NCI-H526 (cell line): ENCODE measurements at places on chromosomes 2 and 18.

DNA sequence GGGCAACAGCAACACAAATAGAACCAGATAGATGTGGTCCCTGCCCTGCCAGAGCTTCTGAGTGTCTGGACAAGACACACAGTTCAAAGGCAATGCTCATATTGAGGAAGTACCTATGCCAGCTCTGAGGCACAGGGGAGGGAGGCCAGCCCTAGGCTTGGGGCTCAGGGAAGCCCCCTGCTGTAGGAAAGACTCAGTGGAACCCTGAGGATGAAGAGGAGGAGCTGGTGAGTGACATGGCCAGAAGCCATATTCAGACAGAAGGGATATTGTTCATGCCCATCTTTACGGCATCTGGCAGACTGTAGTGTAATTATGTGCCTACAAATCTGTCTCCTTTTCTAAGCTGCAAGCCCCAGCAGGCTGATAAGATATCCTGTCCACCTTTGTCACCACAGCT, 8.8 kb downstream of the SIGLEC15 start:
- DNase-seq: no peak

DNA sequence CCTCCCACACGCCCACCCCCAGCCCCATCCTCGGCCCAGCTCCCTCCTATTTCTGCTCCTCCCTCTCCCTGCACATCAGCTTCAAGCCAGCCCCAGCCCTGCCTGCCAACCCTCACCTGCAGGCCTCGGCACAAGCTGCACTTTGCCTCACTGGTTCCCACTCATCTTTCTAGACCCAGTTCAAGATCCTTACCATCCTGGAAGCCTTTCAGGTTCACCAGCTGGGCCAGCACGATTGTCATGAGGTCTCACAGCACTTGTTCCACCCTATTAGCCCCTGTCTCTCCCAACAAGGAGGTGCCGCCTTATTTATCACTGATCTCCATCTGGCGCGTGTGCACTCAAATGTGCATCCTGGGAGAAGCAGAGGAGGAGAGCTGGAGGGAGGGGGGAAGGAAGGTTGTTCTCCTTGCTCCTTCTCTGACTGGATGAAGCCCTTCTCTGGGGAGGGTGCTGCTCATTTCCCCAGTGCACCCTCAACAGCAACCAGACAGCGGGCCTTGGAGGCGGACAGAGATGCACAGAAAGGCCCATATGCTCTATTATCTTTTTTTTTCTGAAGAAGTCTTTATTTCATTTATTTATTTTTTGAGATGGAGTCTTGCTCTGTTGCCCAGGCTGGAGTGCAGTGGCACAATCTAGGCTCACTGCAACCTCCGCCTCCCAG, 15.5 kb upstream of the BIN1 start:
- DNase-seq: no peak

GRCh38 chr18:31678425-31678824, 6.0 kb downstream of the B4GALT6 start:
- no peak for DNase-seq

GRCh38 chr2:218047536-218048225, 21.4 kb upstream of the RUFY4 start:
- DNase-seq: no peak

DNA sequence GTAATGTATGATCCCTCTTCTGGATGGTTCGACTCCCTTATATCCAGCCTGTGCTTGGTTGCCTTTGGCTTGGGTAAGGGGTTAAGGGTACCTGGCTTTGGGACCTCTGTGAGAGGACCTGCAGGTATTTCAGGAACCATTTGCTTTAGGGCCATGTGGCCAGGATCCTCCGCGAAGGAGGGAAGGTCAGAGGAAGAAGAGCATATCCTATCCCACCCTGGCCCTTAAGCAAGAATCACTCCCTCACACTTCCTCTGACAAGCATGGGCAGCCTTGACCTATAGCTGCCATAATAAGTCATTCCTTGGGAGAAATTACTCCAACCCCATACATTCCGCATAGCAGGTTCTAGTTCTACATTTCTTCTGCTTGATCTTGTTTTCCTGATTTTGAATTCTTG, 59.1 kb upstream of the TXNDC2 start:
- no peak for DNase-seq

- DNase-seq: no peak
Observed at GRCh38 chr2:78540255-78540654, 485.2 kb upstream of the REG3G start.

DNA sequence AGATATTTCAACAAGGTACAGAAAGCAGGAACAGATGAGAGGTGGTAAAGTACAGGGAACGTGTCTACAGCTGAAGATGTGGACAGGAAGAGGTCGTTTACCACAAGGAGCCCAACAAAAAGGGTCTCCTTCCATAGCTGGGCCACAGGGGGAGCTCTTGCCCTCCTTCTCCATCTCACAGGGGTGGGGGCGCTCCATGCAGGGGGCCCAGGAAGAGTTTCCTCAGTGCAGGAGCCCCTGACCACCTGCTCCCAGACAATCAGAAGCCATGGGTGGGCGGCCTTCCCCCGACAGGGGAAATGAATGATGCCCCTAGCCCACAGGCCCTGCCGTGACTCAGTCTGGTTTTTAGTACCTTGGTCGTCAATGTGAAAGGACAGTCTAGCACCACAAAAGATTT, 163.6 kb upstream of the ZNF516 start:
- DNase-seq: no peak

GRCh38 chr2:194385376-194385775, 1271.7 kb upstream of the SLC39A10 start:
- DNase-seq: no peak

- DNase-seq: no peak
Observed at GRCh38 chr2:75153221-75153620, 46.1 kb downstream of the TACR1 start.

DNA sequence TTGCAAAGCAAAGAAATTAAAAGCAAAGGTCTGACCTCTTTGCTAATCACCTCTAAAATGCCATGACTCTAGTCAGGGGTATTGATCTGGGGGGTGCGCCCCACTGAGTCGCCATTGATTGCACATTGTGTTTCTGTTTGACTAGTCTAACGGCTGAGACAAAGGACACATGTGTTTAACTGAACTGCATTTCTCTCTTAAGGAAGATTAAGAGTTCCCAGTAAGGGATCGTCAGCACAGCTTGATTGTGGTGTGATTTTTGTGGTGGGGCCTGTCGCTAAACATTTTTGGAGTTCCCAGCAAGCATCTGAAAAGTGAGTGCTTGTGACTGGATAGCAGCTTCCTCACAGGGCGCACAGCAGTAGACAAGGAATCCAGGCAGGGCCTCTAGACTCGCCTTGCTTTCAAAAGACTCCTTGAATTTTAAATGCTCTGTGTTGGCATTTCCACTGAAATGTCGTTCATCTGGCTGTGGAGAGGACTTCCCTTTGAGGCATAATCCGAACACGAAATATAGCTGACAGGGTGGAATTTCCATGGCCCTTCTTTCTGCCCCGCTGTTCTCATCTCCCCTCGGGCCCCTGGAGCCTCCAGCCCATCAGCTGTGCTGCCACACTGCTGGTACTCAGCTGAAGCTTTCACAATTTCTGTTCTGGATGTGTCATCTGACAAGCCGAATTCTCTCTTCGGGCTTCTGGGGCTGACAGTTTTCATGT, 126.3 kb downstream of the FAM168B start:
- DNase-seq: no peak

GRCh38 chr2:2569836-2570235, 238.8 kb upstream of the MYT1L start:
- DNase-seq: no peak

GRCh38 chr18:34985963-34986362, 55.2 kb upstream of the MAPRE2 start:
- no peak for DNase-seq

- no peak for DNase-seq
Observed at GRCh38 chr2:158658396-158658795, 136.7 kb upstream of the DAPL1 start.

DNA sequence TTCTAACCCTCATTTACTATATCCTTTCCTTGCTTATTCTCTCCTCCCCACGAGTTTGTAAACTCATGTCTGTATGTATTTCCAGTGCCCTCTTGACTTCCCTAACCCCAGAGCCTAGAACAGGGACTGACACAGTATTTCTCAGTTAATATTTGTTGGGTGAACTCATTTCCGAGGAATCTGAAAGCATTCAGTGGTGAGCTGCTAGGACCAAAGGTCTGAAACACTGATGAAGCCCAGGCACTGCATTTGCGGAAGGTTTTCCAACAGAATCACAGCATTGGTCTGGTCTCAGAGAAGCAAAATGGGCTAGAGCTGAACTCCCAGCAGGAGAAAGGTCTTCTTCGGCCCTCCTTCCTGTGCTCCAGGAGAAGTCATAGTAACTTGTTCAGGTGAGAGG, 56.8 kb downstream of the SOX11 start:
- DNase-seq: no peak
